ENCODE measurements at places on chromosomes 4 and X.

- DNase-seq: no peak
These were observed 161.0 kb downstream of the CPEB2 start for GRCh38 chr4:15163284-15163645.

- DNase-seq: no peak
These were observed 57.2 kb downstream of the TRAPPC11 start for GRCh38 chr4:183716302-183716701.

GRCh38 chr4:169059306-169060211 lies 49.5 kb upstream of the CBR4 start:
- no peak for DNase-seq

- DNase-seq: no peak
These were observed 89.0 kb downstream of the SH3KBP1 start for GRCh38 chrX:19798423-19798822.

DNA sequence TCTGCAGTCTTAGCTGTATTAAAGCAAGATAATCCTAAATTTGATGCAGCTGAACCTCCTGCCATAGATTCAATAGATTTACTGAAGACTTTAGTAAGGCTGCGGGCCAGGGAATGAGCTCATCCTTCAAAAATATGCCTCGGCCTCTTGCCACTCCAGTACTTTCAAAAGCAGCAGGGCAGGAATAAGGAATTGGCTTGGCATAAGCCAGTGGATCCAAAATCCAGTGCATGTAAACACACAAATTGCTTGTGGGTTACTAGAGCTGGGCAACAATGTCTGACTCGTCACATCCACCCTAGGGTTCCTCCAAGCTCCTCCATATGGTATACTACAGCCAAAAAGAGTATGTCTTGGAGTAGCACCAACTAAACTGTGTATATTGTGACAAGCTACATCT lies 165.0 kb downstream of the AMELX start:
- DNase-seq: no peak

- DNase-seq: no peak
These were observed 45.4 kb downstream of the MAMLD1 start for GRCh38 chrX:150408561-150408960.

DNA sequence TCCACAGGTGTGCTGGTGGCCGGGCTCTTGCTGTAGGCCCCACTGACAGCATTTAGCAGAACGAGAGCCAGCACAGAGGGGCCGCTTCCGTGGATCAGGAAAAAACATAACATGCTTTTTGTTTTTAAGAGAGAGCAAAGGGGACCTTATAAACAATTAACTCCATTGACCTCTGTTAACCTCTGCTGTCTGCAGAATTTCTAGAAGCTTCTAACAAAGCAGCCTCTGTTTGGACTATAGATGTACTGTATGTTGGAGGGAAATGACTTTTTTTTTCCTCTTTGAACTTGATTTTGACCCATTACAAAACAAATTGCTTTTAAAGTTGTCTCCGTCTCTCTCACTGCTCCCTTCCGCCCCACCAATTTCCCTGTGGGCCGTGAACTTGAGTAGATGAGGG lies 210.7 kb downstream of the FRAS1 start:
- no peak for DNase-seq

All from NCI-H2081 treated with DMSO at 0.1 percent for 48 hours (cell line).